Stimulated activated CD4-positive, alpha-beta T cell treated with anti-CD3 and anti-CD28 coated beads, Interleukin-1b, Interleukin-23, amount 100 ng/mL, for 4 hours (primary cell): ENCODE measurements at places on chromosomes 5 and 9.

- DNase-seq: no peak
Measured at GRCh38 chr5:141419074-141419880, 1.6 kb upstream of the PCDHGA11 start.

DNA sequence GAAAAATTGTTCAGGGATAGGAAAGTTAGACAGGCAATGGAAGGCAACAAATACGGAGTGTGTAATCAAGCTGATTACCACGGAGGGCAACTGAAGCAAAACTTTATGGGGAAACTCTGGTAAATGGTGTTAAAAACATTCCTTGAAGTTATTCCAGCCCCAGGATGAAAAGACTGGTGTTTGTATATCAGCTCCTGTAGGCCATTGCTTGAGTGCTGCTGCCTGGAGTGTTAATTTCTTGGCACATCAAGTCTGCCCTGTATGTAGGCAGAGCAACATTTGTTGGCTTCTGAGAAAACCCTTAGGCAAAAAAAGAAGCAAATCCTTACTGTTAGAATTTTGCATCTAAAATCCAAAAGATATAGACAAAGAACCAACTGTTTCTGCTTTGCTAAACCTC lies 686.5 kb upstream of the ACO1 start:
- DNase-seq: no peak

DNA sequence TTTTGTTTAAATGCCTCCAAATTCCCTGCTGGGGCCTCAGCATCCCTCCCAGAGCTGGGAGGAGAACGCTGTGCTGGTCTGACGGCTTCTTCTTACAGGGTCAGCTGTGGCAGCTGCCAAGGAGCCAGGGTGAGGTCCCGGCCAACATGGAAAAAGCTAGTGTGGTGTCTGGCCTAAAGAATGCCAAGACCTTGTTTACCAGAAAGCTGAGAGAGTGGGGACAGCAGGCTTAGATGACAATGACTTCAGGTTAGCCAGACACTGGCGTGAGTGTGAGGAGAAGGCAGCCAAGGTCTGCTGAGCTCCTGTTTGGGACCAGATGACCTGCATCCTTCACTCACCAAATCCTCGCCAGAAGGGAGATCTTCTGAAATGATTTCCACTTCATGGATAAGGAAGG lies 112.5 kb downstream of the CRB2 start:
- no peak for DNase-seq

- no peak for DNase-seq
Measured at GRCh38 chr5:28927559-28928326, 1889.4 kb upstream of the CDH9 start.

- DNase-seq: no peak
Measured at GRCh38 chr5:153530357-153531143, 40.1 kb downstream of the GRIA1 start.

- no peak for DNase-seq
Measured at GRCh38 chr5:68659881-68660280, 433.9 kb upstream of the SLC30A5 start.

DNA sequence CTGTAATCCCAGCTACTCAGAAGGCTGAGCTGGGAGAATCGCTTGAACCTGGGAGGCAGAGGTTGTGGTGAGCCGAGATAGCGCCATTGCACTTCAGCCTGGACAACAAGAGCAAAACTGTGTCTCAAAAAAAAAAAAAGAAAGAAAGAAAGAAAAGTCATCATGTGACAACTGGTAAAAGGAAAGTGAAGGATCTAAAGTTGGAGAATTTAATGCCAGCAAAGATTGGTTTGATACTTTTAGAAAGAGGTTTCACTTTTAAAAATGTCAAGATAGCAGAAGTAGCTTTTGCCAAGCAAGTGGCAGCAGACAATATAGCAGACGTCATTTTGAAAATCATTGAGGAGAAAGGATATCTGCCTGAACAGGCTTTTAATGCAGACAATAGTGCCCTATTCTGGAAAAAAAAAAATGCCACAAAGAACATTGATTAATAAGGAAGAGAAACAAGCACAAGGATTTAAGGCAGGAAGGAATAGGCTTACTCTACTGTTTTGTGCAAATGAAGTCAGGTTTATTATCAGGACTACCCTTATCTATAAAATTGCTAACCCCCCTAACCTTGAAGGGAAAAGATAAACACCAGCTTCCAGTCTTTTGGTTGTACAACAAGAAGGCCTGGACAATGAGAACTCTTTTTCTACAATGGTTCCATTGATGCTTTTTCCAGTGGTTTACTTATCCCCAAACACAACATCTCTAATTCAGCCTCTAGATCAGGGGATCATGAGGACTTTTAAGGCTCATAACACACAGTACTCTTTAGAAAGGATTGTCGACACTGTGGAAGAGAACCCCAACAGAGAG lies 12.0 kb downstream of the PKD2L2 start:
- DNase-seq: no peak

GRCh38 chr5:150122536-150123481 lies 32.8 kb downstream of the PDGFRB start:
- DNase-seq: no peak

DNA sequence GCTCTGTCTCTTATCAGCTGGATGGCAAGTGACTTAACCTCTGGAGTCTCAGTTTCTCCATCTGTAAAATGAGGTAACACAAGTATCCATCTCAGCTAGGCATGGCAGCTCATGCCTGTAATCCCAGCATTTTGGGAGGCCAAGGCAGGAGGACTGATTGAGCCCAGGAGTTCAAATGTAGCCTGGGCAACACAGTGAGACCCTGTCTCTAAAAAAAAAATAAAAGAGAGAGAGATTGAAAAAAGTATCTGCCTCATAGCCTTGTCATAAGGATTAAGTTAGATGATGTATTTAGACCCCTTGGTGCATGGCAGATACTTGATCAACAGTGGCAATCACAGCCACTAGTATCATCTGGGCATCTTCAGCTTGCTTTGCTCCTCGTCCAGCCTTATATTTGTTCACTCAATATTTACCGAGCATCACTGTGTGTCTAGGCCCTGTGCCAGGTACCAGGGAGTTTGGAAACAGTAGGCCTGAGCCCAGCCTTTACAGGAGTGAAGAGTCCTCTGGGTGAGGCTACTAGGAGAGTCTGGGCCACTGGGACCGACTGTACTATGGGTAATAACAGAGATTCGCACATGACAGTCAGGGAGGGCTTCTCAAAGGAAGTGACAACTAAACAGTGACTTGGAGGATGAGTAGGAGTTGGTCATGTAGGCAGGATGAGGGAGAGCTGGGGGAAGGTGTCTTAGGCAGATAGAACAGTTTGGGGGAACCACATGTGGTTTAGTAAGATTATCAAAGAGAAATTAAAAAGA lies 34.2 kb downstream of the CORO2A start:
- DNase-seq: no peak

- DNase-seq: no peak
Measured at GRCh38 chr9:99307851-99308250, 85.8 kb downstream of the SEC61B start.

GRCh38 chr5:116145416-116145815 lies 60.6 kb downstream of the COMMD10 start:
- no peak for DNase-seq

GRCh38 chr5:91670122-91670521 lies 287.0 kb upstream of the ARRDC3 start:
- DNase-seq: no peak

- no peak for DNase-seq
Measured at GRCh38 chr9:112754578-112754977, 4.0 kb downstream of the SNX30 start.

DNA sequence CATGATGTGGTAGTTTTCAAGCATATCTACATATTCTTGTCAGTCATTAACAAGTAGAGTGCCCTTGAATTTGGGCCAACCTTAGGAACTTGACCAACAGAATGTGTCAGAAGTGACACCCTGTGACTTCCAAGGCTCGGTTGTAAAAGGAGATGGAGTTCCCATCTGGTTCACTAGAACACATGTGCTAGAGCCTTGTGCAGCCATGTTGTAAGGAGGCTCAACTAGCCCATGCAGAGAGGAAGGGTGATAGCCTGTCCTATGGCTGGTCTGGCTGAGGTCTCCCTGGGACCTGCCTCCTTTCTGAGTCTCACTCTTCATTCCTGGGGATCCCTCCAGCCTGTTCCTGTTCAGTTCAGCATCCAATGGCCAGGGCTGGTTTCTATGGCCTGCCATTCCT lies 28.1 kb upstream of the HRH2 start:
- no peak for DNase-seq

DNA sequence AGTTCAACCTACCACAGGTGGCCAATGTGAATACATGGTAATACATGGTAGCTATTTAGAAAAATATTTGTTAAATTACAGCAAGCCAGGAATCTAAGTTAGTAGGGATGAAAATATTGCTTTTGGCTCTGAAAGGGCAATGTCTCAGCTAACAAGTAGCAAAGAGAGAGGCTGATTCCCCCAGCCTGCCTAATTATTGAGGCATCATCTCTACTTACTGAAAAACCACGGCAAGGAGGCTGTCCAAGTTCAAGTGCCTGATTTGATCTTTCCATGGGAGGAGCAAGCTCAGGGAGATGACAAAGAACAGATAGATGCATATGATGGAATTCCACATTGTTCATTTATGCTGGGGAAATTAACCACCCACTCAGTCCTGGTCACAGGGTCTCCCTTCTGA lies 28.7 kb upstream of the UBTD2 start:
- DNase-seq: no peak

DNA sequence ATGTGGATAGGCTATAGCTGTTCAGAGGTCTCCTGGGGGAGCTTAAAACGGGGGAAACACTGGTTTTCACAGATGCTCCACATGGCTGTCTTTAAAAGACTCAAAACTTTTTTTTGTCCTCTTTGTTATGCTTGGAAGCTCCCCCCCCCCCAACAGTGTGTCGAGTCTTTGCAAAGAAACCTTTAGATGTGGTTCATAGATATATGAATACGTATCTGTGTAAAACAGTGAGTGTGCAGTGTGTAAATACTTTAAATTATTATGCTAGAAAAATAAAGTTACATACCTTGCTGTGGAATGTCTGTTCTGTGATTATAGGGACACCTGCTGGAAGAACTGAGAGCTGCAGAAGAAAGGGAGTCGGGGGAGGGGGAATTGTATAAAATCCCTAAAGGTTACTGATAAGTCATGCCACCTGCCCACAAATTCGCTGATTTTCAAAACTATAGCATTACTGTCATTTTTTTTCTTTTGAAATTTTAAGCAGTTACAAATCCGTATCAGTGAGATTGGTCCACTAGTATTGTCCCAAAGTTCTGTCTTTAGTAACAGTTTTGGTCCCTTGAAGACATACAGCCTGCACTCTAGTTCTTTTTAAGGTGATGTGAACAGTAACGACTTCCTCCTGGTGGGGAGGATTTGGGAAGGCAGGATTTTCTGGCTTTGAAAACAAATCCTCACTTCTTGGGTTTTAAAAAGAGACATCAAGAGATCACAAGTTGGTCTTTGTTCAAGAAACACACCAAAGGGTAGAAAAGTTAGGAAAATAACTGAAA lies 22.9 kb downstream of the RGMB start:
- peak; percentile 53 for DNase-seq

DNA sequence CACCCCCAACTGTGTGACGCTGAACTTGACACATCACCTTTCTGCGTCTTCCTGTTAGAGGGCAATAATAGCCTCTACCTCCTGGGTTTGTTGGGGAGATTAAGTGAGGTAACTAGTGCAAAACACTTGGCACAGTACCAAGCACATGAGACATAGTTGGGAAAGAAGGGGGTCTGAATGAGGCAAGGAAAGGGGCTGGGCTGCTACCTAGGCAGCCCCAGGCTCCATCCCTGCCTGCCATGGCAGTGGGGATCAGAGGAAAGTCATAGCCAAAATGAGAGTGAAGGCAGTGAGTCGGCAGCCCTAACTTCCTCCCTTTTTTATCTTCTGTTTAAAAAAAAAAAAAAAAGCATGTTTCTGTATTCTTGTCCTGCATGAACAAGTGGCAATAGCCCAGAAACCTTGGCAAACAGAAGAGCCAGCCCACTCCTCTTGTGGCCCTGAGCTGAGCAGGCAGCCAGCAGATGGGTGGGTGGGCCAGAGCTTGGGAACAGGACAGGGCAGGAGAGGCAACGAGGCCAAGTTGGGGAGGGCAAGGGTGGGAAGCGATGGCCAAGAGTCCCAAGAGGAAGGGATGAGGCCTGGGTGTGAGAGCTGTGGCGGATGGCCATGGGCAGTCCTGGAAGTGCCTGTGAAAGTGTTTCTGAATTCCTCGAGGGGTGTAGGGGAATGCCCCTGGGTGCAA lies 11.4 kb downstream of the CAMK2A start:
- DNase-seq: no peak
